ENCODE measurements at places on chromosomes 1 and 21. TPM values are rescaled to one million over a fixed set of nuclear protein-coding genes. Genes with fewer than 3 reads are reported as not detected.
A peak's percentile ranks its signal among the peaks of the same experiment; 100 is the strongest.

DNA sequence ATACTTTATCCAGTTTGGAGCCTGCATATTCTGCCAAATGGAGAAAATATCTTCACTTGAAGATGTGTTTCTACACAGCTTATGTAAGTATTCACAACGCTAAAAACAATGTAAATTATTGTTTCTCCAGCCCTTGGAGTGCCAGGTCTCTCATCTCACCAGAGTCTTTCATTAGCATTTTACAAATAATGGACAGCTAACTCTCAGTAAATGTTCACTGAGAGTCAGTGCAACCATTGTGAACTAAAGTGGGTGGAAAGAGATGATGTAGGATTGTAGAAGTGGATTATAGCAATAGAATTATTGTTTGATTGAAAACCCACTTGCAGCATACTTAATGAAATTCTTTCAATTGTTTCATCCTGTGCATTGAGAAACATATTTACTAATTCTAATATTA is 8.3 kb upstream of the FAM177B start:
- DNase-seq = no peak
- H3K4me1 ChIP-seq = no peaks in the 10 kb centered on the region
- no peak overlapping the region for H3K27ac ChIP-seq
- no peak overlapping the region for H3K4me3 ChIP-seq
- H3K27me3 ChIP-seq = no peaks in the 10 kb centered on the region

DNA sequence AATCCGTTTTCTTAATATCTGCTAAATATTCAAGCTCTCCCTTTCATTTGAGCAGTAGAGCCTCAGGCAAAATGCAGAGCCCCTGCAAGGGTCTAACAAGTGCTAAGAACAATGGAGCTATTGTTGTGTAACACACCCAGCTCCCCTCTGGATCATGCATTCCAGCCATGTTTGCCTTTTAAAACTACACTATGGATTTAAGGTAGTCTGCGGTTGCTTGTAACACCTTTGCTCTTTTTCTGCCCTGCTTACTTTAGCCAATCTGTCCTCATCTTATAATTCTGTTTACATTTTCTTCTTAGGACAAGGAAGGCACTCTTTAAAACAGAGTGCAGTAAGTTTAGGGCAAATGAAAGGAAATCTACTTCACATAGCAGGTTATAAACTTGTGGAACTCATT is 60.0 kb upstream of the C1orf105 start:
- peaks cover 29% of the 10 kb centered on the region for H3K4me1 ChIP-seq
- H3K4me3 ChIP-seq = no peak overlapping the region
- no peaks in the 10 kb centered on the region for H3K27me3 ChIP-seq
- no peaks in the 10 kb centered on the region for H3K36me3 ChIP-seq
- H3K27ac ChIP-seq = no peak overlapping the region

- H3K4me3 ChIP-seq = no peak overlapping the region
- H3K27ac ChIP-seq = no peak overlapping the region
These were observed 98.6 kb upstream of the EDN2 start for GRCh38 chr1:41582851-41583657.

- H3K4me1 ChIP-seq = no peaks in the 10 kb centered on the region
- no peak overlapping the region for H3K27ac ChIP-seq
- H3K4me3 ChIP-seq = no peak overlapping the region
- H3K36me3 ChIP-seq = no peaks in the 10 kb centered on the region
These were observed 106.8 kb upstream of the CACHD1 start for GRCh38 chr1:64363111-64363510.

- no peaks in the 10 kb centered on the region for H3K36me3 ChIP-seq
- no peak overlapping the region for H3K4me3 ChIP-seq
- H3K4me1 ChIP-seq = no peaks in the 10 kb centered on the region
- H3K27me3 ChIP-seq = no peaks in the 10 kb centered on the region
- DNase-seq = no peak
These were observed 43.5 kb downstream of the STYXL2 start for GRCh38 chr1:167137332-167137781.

DNA sequence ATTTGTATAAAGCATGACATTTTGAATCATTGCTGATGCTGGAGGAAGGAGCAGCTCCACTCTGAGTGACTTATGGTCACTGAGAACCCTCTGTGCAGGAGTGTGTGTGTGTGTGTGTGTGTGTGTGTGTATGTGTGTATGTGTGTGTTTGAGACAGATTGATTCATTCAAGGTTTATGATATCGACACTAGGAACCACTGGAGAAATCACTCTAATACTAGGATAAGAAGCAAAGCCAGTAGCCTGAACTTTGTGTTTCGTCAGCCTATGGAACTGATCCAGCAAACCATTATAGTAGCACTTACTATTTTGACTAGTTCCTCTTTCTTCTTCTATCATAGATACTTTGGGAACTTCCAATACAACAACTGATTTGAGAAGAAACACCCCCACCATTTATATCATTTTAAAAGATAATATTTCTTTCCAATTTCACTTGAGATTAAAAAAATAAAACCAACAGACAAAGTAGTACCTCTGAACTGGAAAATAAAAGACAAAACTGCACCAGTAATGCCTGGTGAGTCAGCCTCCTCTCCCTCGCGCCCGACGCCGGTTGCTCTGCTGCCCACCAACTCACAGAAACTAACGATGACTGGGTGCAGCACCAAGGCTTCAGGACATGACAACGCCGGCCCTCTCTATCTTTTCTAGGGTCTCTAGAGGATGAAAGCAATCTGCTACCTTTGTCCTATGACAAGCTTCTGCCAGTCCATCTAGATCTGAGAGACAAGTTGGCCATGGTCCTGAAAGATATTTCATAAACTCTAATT is 20.9 kb downstream of the SLAMF1 start:
- DNase-seq = no peak
- peaks cover 40% of the 10 kb centered on the region for H3K4me1 ChIP-seq
- H3K36me3 ChIP-seq = no peaks in the 10 kb centered on the region
- no peak overlapping the region for H3K27ac ChIP-seq

- H3K4me3 ChIP-seq = no peak overlapping the region
- H3K27me3 ChIP-seq = no peaks in the 10 kb centered on the region
- no peak for DNase-seq
These were observed 4.9 kb downstream of the ASPM start for GRCh38 chr1:197141575-197141974.

DNA sequence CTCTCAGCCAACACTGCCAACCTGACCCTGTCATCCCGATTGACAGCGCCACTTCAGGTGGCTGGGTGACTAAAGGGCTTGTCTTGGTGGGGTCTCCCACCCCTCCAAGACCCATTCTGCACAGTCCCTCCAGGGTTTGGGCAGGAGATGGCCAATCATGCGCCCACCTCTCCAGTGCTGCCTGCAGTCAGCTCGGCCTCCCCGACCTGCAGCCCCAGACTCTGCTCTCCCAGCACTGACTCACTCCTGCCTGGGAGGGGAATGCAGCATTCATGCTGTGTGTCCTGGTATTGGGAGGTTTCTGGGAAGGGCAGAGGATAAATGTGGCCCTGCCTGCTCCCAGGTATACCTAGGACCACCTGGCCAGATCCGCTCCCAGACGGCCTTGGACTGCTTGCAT is 9.7 kb downstream of the TMEM81 start:
- no peak overlapping the region for H3K27ac ChIP-seq
- DNase-seq = no peak
- H3K4me1 ChIP-seq = no peaks in the 10 kb centered on the region
- H3K36me3 ChIP-seq = no peaks in the 10 kb centered on the region

- no peak for DNase-seq
- H3K27me3 ChIP-seq = no peaks in the 10 kb centered on the region
- H3K36me3 ChIP-seq = no peaks in the 10 kb centered on the region
These were observed 2.9 kb downstream of the IL24 start for GRCh38 chr1:206900149-206900548.

DNA sequence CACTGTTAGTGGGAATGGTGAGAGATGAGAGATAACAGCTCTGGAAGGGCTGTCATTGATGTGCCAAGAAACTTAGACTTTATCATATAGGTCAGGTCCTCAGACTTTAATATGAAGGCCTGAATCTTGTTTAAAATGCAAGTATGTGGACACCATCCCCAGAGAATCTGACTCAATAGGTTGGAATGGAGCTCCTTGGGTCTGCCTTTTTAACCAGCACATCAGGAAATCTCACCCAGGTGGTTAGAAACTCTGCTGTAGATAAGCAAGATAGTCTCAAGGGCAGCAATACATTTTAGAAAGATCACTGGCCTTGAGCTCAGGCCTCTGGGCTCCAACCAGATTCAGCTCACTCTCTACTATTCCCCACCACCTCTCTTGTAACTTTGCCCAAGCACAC is 180.4 kb downstream of the SLC44A5 start:
- H3K4me3 ChIP-seq = no peak overlapping the region
- no peaks in the 10 kb centered on the region for H3K4me1 ChIP-seq
- H3K27me3 ChIP-seq = no peaks in the 10 kb centered on the region
- no peaks in the 10 kb centered on the region for H3K36me3 ChIP-seq
- no peak for DNase-seq
- no peak overlapping the region for H3K27ac ChIP-seq

- no peak overlapping the region for H3K27ac ChIP-seq
- H3K4me3 ChIP-seq = no peak overlapping the region
- peaks cover 52% of the 10 kb centered on the region for H3K27me3 ChIP-seq
These were observed 4.2 kb downstream of the B3GALT6 start for GRCh38 chr1:1236176-1236763.

GRCh38 chr1:201900476-201900875 is 11.8 kb downstream of the SHISA4 start:
- no peaks in the 10 kb centered on the region for H3K27me3 ChIP-seq
- H3K4me1 ChIP-seq = peaks cover 5% of the 10 kb centered on the region
- H3K36me3 ChIP-seq = no peaks in the 10 kb centered on the region
- DNase-seq = no peak
- no peak overlapping the region for H3K27ac ChIP-seq
- H3K4me3 ChIP-seq = no peak overlapping the region

DNA sequence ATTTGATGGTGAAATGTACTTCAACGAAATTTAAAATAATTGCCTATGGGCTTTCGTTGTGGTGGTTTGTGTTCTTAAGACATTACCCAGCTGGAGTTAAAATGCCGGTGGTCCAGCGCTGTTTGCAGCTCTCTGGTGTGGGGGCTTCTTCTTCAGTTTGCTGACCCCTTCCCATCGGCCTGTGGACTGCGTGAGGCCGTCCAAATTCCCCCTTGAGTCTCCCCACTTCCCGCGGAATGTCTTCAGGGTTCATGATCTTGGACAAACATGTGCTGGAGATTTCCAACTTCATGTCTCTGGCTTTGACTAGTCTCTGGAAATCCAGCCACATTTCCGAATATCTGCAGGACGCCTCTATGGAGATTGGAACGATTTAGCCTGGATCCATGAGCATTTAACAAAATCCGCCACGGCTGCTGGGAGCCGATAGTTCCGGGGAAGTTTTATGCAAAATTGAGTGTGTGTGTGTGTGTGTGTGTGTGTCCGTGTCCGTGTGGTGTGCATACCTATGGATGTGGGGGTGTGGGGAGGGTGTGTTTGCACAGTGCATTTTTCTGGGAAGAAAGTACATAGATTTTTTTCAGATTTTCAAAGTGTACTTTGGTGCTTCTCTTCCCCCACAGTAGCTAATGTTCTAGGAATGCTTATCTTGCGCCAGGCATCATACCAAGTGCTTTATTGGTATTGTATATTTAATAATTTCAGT is 117.2 kb downstream of the PCP4 start:
- no peaks in the 10 kb centered on the region for H3K27me3 ChIP-seq
- no peak overlapping the region for H3K4me3 ChIP-seq
- peak; percentile 59 for DNase-seq
- no peaks in the 10 kb centered on the region for H3K36me3 ChIP-seq
- H3K4me1 ChIP-seq = no peaks in the 10 kb centered on the region
- H3K27ac ChIP-seq = no peak overlapping the region

DNA sequence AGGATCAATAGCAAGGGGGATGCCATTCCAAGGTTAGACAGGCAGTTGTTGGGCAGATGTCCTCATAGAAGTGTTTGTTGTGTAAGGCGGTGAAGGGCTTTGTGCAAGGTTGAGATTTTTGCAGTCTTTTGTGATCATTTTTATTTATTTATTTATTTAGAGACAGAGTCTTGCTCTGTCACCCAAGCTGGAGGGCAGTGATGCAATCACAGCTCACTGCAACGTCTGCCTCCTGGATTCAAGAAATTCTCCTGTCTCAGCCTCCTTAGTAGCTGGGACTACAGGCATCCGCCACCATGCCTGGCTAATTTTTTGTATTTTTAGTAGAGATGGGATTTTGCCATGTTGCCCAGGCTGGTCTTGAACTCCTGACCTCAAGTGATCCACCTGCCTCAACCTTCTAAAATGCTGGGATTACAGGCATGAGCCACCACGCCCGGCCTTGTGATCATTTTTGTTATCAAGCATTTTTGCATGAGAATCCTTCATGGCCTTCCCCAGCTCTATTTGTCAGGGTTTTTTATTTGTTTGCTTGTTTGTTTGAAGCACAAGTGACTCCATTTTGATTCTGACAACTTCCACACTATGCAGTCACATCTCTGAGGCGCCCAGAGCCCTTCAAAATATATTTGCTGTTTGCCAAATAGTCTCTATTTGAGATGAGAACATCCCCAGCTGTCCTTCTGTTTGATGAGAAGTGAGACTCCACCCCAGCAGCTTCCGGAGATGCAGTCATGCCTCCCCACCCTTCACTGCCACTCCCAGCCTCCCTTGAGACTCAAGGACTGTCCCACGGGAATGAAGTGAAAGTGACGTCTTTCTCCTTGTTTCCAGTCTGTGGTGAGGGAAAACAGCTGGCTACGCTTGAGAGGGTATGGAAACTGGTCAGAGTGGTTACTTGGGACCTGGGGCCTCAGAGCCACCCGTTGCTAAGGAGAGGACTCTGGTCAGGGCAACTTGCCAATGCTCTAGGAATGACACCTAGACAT is 38.0 kb downstream of the TMEM50B start:
- H3K36me3 ChIP-seq = peaks cover 37% of the 10 kb centered on the region
- H3K4me1 ChIP-seq = peaks cover 43% of the 10 kb centered on the region
- peak overlapping the region; percentile 77 for H3K27ac ChIP-seq

AKIRIN1 gene
- 43.4 TPM for total RNA-seq

UHMK1 gene
- 53.1 TPM for total RNA-seq

PALMD gene
- total RNA-seq = 14.3 TPM

RERE gene
- total RNA-seq = 76.8 TPM

AMY1C gene
- total RNA-seq = 3.7 TPM

KIAA1614 gene
- total RNA-seq = 5.1 TPM
